Regular cardiac myocyte (primary cell): ENCODE measurements at places on chromosomes 1 and 21. TPM values are rescaled to one million over a fixed set of nuclear protein-coding genes. Genes with fewer than 3 reads are reported as not detected.

Gene LCE6A
- total RNA-seq: not detected in 2 replicates

Gene IBA57
- 2.3 and 4.0 TPM in 2 replicates for total RNA-seq

Gene COL11A1
- total RNA-seq: 5.9 and 17.8 TPM in 2 replicates

Gene CD2
- not detected in 2 replicates for total RNA-seq

Gene PLEKHN1
- total RNA-seq: 0.28 and 0.58 TPM in 2 replicates

Gene PPIAL4G
- not detected in 2 replicates for total RNA-seq

Gene C1orf35
- total RNA-seq: 7.0 and 13.4 TPM in 2 replicates

Gene PRKAA2
- total RNA-seq: 5.2 and 6.8 TPM in 2 replicates

Gene ATPAF1
- total RNA-seq: 40.6 and 49.5 TPM in 2 replicates

Gene TENT5C
- 0.38 and 2.0 TPM in 2 replicates for total RNA-seq

Gene COL8A2
- total RNA-seq: 0.58 and 2.0 TPM in 2 replicates

Gene LIN28A
- not detected in 2 replicates for total RNA-seq

Gene PTGFR
- total RNA-seq: 12.7 and 16.9 TPM in 2 replicates

Gene TEKT2
- 0.28 TPM in 1 of 2 replicates, not detected in the other for total RNA-seq

Gene ALG14
- total RNA-seq: 1.1 and 3.1 TPM in 2 replicates

Gene CCT3
- 510 and 886 TPM in 2 replicates for total RNA-seq

Gene KCNT2
- 0.58 and 2.8 TPM in 2 replicates for total RNA-seq

Gene DEPDC1
- total RNA-seq: 4.2 and 64.8 TPM in 2 replicates

Gene NFIA
- total RNA-seq: 4.2 and 4.8 TPM in 2 replicates

Gene CCDC27
- not detected in 2 replicates for total RNA-seq

Gene DCAF6
- 57.5 and 82.3 TPM in 2 replicates for total RNA-seq

Gene FMO3
- 0.38 and 12.1 TPM in 2 replicates for total RNA-seq

Gene CYB5RL
- 3.5 and 3.9 TPM in 2 replicates for total RNA-seq

Gene S100A3
- 2.8 and 4.6 TPM in 2 replicates for total RNA-seq

Gene LCE7A
- not detected in 2 replicates for total RNA-seq

Gene PLEKHO1
- total RNA-seq: 24.9 and 45.4 TPM in 2 replicates

Gene NMNAT2
- total RNA-seq: 2.8 and 10.4 TPM in 2 replicates

Gene HJV
- total RNA-seq: not detected in 2 replicates

Gene OR2T2
- not detected in 2 replicates for total RNA-seq

Gene KRTAP10-8
- total RNA-seq: not detected in 2 replicates

Gene S100A5
- total RNA-seq: not detected in 2 replicates

Gene GCSAML
- not detected in 2 replicates for total RNA-seq

Gene PDE9A
- 1.3 and 2.0 TPM in 2 replicates for total RNA-seq

Gene OR10Z1
- total RNA-seq: not detected in 2 replicates

Gene CELA2B
- total RNA-seq: not detected in 2 replicates

Gene TGFB2
- 20.9 and 63.7 TPM in 2 replicates for total RNA-seq

Gene ROR1
- total RNA-seq: 7.3 and 11.3 TPM in 2 replicates

Gene PIGV
- total RNA-seq: 11.7 and 29.6 TPM in 2 replicates

Gene PDE4B
- 11.7 and 25.4 TPM in 2 replicates for total RNA-seq

Gene SPRR4
- not detected in 2 replicates for total RNA-seq

Gene PLCH2
- under 0.01 and 0.38 TPM in 2 replicates for total RNA-seq

Gene FOXO6
- under 0.01 TPM in 1 of 2 replicates, not detected in the other for total RNA-seq

Gene KRTAP7-1
- total RNA-seq: not detected in 2 replicates

Gene ZP4
- total RNA-seq: not detected in 2 replicates

Gene AK5
- 77.0 and 80.9 TPM in 2 replicates for total RNA-seq

Gene SELENOF
- 230 and 297 TPM in 2 replicates for total RNA-seq
